ENCODE measurements at places on chromosomes 5 and 9. TPM values are rescaled to one million over a fixed set of nuclear protein-coding genes. Genes with fewer than 3 reads are reported as not detected.
A peak's percentile ranks its signal among the peaks of the same experiment; 100 is the strongest.

DNA sequence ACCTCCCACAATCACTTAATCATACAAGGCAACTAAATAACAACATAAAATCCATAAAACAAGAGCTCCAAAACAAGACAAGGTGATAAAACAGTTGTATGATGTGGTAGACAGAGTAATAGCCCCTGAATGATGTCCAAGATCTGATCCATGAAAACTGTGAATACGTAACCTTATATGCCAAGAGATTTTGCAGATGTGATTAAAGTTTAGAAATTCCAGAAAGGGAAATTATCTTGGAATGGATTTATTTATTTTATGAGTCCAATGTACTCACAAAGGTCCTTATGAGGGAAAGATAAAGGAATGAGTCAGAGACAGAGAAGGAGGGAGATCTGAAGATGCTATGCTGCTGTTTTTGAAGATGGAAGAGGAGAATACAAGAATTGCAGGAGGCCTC lies 1775.7 kb upstream of the C9orf72 start:
- no peak for DNase-seq

DNA sequence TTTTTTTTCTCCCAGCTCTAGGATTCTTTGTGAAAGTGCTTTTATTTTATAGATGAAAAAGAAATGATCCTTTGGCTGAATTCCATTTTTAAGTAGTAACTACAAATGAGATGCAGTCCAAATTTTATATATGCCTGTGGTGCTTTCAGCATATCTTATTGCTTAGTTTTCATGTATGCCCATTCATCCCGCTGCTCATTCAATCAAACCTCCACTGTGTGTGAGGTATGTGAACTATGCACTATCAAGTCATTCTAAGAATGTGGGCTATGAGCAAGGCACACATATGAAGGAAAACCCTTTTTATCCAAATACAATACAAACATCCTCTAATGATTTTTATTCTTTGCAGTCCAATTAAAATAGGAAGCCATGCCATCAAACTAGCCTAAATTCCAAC lies 1069.1 kb upstream of the DMAC1 start:
- DNase-seq: no peak

DNA sequence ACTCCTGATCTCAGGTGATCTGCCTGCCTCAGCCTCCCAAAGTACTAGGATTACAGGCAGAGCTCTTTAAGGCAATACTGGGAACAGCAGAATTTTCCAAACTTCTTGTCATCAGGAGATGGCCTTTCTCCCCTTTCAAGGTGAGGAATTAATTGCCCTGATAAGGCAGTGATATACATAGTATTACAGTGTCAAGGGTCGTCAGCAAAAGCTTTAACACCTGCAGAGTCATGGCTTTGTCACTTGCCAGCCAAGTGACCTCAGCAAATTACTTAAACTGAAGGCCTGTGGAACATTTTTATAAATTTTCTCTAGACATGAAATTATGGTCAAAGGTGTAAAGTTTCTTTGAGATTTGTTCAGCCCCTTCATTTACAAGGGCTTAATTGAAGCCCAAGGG lies 59.5 kb downstream of the FBXO38 start:
- DNase-seq: no peak

DNA sequence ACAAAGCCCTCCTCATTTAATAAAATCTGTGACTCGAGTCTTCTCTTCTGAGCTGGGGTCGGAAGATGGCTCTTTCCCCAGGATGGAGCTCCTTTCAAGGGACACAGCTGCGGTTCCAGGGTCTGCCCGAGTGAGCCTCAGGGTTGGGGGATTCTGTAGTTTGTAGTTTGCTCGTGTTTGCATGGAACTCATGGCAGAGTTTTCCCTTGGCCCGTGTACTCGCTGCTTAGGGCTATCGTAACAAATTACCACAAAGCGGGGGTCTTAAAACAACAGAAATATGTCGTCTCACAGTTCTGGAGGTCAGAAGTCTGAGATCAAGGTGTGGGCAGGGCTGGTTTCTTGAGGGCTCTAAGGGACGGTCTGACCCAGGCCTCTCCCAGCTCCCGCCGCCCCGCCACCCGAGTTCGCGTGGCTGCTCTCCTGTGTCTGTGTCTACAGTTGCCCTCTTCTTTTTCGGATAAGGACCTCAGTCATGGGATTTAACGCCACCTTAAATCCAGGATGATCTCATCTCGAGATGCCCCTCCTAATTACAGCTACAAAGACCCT lies 13.9 kb upstream of the LPCAT1 start:
- DNase-seq: no peak

GRCh38 chr5:129096382-129096991 lies 1.9 kb downstream of the ISOC1 start:
- no peak for DNase-seq

- no peak for DNase-seq
These were observed 53.4 kb upstream of the PTCH1 start for GRCh38 chr9:95570150-95570549.

- peak; percentile 66 for DNase-seq
These were observed 99.9 kb upstream of the TLE4 start for GRCh38 chr9:79471580-79472543.

DNA sequence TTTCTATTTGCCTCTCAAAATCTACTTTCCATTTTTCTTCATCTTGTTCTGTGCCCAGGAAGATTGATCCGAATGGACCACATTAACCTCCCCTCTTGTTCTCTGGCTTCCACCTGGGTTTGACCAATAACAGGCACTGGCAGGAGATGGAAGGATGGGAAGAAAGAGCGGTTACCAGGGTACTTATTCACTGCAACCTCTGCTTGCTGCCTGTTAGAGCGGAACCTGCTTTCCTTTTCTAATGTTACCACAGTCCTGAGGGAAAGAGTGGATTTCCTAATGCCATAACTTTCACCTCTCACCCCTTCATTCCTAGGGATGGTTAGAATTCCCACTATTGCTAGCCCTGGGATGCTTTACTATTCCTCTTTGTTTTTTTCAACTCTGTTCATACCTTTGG lies 262.1 kb downstream of the RFX3 start:
- DNase-seq: no peak

DNA sequence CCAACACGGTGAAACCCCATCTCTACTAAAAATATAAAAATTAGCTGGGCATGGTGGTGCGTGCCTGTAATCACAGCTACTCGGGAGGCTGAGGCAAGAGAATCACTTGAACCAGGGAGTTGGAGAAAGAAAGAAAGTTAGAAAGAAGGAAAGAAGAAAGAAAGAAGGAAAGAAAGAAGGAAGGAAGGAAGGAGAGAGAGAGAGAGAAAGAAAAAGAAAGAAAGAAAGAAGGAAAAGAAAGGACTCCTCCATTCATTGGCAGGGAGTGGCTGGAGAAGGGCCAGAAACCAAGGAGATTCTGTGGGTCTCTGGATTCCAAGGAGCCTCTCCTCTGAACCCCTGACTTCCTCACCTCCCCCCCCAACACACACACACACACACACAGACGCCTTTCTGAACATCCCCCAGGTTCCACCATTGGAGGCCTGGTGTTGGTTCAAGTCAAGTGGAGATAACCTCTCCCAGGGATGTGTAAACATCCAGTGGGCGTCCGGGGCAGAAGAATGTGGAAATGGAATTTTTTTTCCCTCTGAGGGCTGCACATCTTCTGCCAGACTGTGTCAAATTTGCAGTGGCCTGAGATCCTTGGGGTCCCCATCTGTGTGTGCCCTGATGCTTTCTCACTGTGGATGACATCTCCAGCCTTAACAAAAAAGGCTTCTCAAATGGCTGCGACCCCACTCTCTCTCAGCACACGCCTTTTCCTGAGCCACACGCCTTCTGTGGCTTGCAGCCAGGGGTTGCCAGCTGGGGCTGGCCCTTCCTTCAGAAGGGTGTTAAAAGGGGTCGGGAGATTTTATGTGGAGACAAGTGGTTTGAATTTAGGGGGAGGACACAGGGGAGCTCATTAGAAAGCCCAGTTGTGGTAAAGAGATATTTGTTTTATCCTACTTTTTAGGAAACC lies 109.3 kb upstream of the HAND1 start:
- no peak for DNase-seq

GRCh38 chr9:87327575-87328125 lies 170.0 kb upstream of the DAPK1 start:
- DNase-seq: no peak

DNA sequence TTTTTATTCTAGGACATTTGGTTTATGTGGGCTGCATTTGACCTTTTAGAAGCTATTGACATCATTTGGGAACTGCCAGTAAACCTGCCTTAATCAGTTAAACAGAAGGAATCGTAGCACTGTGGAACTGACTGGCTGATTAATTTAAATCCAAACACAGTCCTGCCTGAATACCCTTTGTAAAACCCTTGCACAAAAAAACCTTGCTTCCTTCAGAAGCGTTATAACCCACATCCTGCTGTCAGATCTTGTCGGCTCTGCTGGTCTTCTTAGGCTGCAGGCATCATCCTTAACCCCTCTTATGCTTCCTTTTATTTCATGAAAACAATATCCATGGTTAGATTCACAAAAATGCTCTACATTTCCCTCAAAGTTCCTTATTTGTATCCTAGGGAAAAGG lies 46.3 kb downstream of the PAM start:
- DNase-seq: no peak

C9 gene
- not detected for total RNA-seq

FGD3 gene
- 3.8 TPM for total RNA-seq
